ENCODE measurements at places on chromosomes 12 and 14.

DNA sequence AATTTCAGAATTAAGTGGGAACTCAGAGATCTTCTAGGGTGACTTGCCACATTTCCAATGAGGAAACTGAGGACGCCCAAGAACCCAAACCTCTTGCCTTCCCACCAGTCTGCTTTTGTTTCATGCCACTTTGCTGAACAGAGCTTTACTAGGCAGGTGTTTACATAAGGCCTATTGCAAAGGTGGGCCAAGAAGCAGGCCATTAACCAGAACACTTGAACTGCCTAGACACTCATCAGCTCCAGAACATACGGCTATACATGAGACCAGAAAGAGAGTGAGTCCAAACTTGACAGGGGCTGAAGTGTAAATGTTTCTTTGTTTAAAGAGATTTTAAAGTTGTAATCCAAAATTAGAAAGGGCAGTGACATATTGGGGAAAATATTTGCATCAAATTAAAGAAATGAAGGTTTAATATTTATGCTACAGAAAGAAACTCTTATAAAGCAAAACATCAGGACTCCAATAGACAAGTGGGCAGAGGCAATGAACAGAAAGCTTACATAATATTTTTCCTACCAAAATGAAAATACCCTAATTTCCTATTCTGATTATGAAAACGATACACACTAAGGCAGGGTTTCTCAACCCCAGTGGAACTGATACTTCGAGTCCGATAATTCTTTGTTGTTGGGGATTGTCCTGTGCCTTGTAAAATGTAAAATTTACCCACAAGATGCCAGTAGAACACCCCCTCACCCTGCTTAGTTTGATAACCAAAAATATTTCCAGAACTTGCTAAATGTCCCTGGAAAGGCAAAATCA is 11.7 kb downstream of the BATF start:
- no peak for DNase-seq

DNA sequence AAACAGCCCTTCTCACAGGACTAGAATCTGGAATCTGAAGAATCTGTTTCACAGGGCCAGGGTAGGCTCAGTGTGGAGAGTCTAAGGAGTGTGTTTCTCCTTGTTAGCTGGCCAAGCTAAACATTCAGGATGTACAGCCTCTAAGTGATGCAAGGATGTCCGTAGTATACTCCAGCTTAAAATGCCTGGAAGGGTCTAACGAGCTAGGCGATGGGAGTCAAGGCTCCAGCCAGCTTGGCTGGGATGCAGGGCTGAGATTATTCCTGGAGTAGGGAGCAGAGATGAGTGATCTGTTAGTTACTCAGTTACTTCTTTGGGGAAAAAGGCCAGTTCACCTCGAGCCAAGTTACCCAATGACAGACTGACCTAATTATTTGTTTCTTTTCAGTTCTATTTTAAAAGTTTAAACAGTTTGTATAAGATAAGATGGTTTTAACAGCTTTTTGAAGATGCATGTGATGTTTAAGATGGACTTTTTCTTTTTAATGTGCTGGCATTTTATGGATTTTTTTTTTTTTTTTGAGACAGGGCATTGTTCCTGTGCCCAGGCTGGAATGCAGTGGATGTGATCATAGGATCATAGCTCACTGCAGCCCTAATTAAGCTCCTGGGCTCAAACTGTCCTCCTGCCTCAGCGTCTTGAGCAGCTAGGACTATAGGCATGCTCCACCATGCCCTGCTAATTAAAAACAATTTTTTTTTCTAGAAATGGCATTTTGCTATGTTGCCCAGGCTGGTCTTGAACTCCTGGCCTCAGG is 41.1 kb downstream of the SYNE2 start:
- no peak for DNase-seq

- no peak for DNase-seq
Measured at GRCh38 chr12:10717410-10717809, 5.7 kb downstream of the YBX3 start.

GRCh38 chr14:91383439-91383838 is 34.2 kb downstream of the CCDC88C start:
- no peak for DNase-seq

- DNase-seq = no peak
Measured at GRCh38 chr14:104734991-104735779, 11.2 kb downstream of the ADSS1 start.

GRCh38 chr14:59199614-59200013 is 11.1 kb downstream of the DAAM1 start:
- DNase-seq = no peak

DNA sequence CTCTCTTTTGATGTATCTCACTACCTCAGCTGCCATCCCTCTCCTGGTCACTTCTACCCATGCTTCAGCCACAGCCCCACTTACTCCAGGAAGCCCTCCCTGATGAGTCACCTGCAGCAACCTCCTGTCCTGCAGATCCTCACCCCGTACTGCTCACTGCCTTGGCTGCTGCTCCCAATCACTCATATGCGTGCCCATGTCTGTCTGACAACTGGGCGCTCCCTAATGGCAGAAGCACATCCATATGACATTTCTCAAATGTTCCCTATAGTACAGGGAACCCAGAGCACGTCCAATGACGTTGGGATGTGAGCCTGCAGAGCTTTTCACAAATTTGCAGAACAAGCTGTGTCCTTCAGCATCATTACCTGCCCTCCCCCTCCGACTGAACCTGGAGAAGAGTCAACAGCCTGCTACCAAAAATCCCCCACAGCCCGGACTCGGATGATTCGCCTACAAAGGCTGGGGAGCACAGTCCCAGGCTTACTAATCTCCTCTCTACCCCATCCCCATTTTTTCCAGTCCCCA is 90.0 kb downstream of the SINHCAF start:
- DNase-seq = no peak

DNA sequence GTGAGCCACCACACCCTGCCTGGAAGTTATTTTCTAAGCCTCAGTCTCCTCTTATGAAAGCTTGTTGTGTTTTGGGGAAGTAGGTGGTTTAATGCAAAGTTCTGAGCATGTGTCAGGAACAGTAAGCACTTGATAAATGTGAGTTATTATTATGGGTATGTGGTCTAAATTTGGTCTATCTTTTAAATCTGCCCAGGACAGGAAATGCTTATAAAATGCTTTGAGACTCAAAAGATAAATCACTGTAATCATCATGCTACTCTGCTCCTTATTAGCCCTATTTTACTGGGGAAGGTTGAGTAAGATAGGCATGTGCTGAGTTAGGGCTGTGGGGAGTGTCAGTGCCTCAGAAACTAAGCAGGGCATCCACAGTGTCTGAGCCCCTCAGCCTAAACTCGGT is 13.1 kb upstream of the SRSF5 start:
- DNase-seq = no peak

DNA sequence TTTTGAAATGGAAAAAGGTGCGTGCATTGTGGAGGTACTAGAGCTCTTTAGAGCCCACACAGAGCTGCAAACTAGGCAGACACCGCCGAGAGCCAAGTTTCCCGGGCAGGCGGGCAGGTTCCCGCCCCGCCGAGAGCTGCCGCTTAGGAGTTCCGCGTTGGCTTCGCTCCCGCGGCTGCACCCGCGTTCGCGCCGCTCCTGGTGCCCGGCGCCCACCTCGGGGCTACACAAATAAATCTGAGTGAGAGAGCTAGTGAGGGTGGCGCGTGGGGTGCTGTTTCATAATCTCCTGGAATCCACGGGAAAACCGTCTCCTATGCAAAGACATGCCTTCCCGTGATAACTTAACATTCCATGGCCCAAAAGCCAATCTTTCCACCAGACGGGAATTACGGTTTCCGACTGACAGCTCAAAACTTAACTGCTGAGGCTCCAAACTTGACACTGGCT is 645 bp downstream of the KITLG start:
- no peak for DNase-seq

- DNase-seq = no peak
Measured at GRCh38 chr14:32618991-32619390, 289.9 kb downstream of the AKAP6 start.

GRCh38 chr14:26528415-26529182 is 69.2 kb downstream of the NOVA1 start:
- DNase-seq = no peak

DNA sequence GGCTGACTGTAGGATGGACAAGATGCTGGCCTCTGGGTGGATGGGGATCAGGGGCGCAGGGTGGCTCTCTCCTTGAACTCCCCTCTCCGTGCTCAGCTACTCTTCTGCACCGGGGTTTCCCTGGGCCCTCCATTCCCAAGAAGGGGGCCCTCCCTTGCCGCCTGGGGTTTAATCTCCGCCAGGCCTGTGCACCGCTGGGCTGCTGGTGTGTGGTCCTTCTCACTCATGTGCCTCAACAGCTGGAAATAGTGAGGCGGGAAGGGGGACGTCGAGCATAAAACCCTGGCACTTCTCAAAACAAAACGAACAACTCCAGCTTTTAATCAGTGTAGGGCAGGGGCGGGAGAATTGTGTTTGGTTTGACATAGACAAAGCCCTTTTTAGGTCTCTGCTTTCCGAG is 19.0 kb upstream of the SMOC1 start:
- no peak for DNase-seq

DNA sequence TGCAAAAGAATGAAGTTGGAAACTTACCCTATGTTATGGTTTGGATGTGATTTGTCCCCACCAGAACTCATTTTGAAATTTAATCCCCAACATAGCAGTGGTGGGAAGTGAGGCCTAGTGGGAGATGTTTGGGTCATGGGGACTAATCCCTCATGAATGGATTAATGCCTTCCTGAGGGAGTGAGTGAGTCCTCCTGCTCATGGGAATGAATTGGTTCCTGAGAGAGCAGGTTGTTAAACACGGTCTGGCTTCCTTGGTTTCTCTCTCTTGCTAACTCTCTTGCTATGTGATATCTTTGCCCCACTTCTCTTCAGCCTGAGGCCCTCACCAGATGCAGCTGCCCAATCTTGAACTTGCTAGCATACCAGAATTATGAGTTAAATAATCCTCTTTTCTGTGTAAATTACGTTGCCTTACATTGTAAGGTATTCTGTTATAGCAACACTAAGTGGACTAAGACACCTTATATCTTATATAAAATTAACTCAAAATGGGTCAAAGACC is 22.2 kb upstream of the CCDC91 start:
- DNase-seq = no peak

DNA sequence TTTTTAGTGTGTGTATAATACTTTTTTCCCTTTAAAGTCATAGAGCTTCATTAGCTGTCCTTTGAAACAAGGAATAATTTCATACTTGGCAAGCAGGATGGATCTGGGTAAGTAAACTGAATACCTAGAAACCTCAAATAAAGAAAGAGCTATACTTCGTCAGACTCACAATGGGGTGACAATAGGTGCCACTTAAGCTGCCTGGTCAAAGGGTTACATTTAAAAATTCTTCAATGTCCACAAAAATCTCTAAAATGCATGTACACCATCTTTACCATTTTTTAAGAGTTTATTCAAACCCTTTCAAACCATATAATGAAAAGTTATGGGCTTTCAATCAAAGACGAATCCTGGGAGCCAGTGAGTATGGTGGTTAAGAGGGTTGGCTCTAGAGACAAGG is 3.1 kb downstream of the GIT2 start:
- no peak for DNase-seq

DNA sequence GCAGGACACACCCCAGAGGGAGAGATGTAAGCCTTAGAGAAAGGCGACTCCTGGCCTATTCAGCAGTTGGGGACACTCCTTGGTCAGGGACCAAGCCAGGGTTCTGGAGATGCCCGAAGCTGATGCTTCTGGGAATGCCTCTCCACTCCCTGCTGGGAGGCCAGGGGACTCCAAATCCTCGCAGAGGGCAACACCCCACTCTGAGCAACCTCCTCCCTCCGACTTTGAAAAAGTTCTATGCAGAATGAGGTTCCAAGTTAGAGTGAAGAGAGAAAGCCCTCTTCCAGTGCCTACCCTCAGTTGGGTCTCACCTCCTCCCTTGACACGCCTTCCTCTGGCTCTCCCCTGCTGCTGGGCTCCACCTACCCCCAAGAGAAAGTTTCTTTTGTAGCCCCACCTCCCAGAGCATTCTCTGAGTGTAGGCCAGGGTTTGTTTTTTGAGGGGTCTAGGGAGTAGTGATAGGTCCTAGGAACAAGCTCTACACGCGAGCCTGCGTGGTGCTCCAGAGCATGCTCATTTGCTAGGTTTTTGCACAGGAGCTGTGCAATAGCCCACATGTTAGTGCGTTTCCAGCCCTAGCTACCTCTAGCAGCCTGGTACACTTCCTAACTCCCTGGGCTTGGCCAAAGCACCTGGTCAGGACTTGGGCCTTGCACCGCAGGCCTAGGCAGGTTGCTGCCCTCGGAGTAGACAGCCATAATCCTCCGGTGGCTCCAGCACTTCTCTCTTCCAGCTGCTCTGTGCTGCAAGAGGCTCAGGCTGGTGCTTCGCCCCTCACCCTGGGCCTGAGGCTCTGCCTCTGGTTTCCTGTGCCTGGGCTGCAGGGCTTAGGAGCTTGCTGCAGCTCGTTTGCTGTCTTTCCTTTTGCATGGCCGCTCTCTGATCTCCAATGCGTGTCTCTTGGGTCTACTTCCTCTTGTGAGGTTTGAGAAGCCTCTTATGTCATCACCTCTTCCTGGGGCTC is 590 bp upstream of the CEBPE start:
- no peak for DNase-seq

GRCh38 chr12:254039-254438 is 8.6 kb downstream of the SLC6A13 start:
- no peak for DNase-seq

DNA sequence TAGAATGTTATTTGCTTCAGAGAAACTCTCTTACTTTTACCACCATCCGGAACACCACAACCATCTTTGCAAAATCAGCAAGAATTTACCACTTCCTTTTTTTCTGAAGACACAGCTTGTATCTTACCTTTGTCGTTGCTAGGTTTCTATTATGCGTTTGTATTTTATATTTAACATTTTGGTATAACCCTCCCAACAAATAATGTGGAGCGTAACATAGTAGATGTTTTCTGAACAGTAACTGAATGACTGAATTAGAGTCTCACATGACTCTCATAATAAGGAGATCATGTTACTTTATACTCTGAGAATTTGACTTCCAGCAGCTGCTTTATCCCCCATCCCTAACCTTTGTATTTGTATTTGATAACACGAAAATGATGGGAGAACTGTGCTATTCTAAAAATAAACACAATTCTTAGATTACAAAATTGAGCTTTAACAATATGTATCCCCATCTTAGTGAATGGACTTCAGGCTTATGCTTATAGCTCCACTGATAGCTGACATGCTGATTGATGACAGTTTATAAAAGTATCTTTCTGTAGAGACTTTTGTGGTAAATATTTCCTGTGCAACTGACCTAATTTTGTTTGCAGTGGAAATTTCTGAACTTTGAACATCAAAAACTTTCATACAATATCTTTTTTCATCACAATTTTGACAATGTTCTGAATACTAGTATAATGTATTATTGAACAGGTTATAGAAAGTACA is 7.9 kb upstream of the KLRB1 start:
- DNase-seq = no peak

All from stimulated activated CD4-positive, alpha-beta T cell treated with anti-CD3 and anti-CD28 coated beads, TNF-alpha, amount 100 ng/mL, for 48 hours (primary cell).